ENCODE measurements at places on chromosomes 12 and 14.

DNA sequence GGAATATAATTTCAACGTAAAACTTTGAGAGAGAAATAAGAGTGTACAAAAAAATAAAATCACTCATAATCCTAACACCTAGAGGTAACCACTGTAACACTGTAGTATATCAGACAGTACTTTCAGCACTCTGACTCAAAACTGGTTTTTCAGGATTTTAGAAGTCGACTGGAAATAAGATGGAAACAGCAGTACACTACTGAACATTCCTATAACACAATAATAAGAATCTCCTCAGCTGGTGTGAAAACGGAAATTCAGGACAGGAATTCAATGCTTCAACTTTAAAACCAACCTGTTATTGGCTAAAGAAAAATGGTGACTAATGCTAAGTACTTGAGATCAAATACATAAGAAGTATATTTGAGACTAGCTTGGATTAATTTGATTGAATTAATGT is 12.3 kb upstream of the PITPNM2 start:
- no peak for DNase-seq

DNA sequence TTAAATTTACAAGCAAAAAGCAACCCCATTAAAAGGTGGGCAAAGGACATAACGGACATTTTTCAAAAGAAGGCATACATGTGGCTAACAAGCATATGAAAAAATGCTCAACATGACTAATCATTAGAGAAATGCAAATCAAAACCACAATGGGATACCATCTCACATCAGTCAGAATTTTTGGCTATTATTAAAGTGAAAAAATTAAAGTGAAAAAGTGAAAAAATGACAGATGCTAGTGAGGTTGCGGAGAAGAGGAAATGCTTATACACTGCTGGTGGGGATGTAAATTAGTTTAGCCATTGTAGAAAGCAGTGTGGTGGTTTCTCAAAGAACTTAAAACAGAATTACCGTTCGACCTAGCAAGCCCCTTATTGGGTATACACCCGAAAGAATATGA is 7.9 kb downstream of the OTOGL start:
- peak; percentile 76 for DNase-seq

- no peak for DNase-seq
These were observed 5.7 kb downstream of the OTUB2 start for GRCh38 chr14:94031883-94032279.

DNA sequence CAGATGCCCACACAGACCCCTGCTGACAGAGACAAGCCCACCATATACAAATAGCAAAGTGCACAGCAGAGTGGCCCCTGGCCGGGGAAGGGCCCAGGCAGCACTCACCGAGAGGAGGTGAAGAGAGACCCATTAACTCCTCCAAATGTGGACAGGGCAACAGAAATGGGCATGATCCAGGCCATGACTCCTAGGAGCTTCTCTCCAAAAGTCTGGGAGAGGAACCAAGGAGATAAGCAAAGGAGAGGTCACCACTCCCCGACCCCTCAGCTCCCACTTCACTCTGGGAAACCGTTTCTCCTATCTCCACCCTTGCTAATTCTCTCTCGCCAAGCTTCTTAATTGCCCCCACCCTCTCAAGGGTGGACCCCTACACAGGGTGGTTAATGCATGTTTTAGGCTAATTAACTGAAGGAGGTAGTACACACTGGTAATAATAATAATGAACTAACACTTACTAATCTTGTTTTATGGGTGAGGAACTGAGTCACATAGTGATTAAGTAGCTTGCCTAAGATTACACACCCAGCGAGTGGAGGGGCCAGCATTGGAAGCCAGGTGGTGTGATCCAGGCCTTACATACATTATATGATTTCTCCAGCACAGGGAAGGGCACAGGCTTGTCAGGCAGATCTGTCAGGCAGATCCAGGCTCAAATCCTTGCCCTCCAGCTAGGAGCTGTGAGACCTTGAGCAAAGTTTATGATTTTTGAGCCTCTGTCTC is 18.9 kb upstream of the CEBPE start:
- DNase-seq: no peak

DNA sequence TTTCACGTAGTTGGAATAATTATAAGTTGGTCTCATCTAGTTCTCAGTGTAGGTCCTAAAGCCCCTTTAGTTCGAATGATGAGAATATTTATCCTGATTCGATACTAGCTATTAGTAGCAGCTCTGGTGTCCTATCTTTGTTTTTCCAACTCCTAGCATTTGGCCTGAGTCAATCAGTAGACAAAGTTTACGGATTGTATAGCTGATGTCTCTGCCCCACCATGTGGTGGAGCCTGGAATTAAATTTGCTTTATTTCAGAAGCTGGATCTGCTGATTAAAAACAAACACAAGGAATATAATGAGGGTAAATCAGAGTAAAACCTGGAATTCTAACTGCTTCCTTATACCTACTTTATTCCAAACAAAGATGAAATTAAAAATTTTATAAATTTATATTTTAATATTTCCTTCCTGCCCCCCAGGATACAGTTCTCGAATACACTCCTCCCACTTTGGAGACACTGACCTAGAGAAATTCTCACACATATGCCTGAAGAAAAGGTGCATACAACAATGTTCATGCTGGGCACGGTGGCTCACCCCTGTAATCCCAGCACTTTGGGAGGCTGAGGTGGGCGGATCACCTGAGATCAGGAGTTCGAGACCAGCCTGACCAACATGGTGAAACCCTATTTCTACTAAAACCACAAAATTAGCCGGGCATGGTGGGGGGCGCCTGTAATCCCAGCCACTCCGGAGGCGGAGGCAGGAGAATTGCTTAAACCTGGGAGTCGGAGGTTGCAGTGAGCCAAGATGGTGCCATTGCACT is 7.6 kb upstream of the BRMS1L start:
- DNase-seq: peak; percentile 19

- DNase-seq: no peak
These were observed 110.4 kb downstream of the ARID2 start for GRCh38 chr12:45839917-45840316.

- no peak for DNase-seq
These were observed 820.5 kb upstream of the SEL1L start for GRCh38 chr14:82354126-82354525.

DNA sequence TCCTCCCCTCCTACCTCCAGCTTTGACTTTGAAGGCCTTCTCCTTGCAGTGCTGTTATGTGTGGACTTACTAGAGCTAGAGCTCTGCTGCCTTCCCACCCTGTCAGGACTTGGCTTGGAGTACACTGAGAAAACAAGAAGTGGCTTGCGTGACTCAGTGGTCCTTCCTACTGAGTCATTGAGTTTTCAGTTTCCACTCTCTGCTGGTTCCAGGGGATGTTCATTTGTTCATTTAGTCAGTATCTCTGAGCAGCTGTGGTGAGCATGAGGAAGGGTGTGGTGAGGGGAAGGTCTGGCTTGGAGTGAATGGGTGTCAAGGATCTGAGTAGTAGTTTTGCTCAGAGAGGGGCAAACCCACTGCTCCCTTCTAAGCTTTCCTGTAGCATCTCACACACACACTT is 17.2 kb upstream of the ELK3 start:
- peak; percentile 57 for DNase-seq

- no peak for DNase-seq
These were observed 82.9 kb upstream of the GPHB5 start for GRCh38 chr14:63401646-63402045.

DNA sequence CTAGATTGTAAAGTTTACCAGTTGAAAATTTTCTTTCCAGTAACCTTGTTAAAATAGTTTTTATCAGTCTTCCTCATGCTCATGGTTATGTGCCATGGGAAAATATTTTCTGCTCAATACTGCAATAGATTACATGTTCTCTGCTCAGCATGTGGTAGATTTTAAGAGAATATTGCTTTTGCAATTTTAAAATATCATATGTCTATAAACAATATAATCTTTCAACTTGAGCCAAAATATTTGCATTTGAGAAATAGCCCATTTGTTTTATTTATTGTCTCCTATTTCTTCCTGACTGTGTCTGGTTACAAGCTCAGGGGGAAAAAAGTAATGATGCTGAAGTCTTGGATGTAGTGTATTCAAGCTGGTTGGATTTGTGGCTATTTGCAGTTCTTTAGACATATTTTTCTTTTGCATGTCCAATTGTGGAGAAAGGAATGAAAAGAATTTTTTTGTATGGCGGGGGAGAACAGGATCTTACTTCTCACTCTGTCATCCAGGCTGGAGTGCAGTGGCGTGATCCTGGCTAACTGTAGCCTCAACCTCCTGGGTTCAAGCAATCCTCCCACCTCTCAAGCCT is 342.6 kb upstream of the NAV3 start:
- peak; percentile 80 for DNase-seq

- peak; percentile 88 for DNase-seq
These were observed 55.3 kb downstream of the ISCA2 start for GRCh38 chr14:74548881-74549280.

DNA sequence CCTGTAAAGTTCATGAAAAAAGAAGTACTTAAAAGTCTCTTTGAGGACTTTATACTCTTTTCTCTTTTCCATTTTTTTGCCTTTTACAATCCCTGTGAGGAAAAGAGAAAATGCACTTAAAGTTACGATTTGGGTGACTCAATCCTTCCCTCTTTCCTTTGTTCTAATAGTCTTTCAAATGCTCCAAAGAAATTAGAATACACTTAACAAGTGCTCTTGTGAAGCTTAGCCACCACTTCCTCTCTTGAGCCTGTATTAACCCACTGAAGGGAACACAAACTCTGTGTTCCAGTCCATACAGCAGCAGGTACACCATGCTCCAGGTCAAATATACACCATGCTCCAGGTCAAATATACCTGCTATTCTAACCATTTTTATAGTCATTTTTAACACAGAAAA is 581.1 kb upstream of the MGAT4C start:
- DNase-seq: no peak

DNA sequence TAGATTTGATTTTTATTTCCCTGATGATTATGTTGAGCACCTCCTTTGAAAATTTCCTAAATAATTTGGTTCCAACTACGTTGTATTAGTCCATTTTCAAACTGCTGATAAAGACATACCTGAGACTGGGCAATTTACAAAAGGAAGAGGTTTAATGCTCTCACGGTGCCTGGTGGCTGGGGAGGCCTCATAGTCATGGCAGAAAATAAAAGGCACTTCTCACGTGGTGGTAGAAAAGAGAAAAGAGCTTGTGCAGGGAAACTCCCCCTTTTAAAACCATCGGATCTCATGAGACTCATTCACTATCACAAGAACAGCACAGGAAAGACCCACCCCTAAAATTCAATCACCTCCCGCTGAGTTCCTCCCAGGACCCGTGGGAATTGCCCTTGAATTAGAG is 372.3 kb downstream of the RPL10L start:
- no peak for DNase-seq

DNA sequence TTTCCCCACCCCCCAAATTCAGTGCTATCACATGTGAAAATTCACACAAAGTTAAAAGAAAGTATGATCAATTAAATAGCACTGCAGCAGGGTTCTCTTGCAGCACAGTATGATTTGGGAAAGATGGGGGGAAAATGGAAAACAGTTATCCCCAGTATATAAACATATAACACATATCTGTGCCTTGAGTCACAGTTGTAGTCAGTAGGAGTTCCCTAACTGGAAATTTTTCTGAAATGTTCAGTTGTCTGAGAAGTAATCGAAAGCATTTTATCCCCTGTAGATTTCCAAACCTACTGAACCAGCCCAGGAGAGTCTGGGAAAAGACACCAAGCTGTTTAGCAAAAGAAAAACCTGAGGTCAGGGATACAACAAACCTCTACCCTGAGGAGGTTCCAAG is 47.0 kb downstream of the C12orf50 start:
- peak; percentile 46 for DNase-seq

GRCh38 chr12:25433024-25433423 is 120.1 kb downstream of the LMNTD1 start:
- DNase-seq: no peak

DNA sequence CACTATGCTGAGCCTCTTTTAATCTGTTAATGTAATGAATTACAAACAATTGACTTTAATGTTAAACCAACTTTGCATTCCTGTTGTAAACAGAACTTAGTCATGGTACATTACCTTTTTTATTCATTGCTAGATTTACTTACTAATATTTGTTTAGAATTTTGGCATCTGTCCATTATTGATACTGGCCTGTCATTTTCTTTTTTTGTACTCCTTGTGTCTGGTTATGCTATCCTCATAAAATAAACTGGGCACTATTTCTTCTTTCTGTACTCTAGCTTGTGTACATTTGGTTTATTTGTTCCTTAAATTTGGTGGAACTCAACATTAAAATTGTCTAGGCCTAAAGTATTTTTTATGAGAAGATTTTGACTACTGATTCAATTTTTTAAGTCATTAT is 32.1 kb downstream of the SPATA7 start:
- DNase-seq: no peak
